ENCODE measurements at places on chromosomes 3 and 15. TPM values are rescaled to one million over a fixed set of nuclear protein-coding genes. Genes with fewer than 3 reads are reported as not detected.
A peak's percentile ranks its signal among the peaks of the same experiment; 100 is the strongest.

DNA sequence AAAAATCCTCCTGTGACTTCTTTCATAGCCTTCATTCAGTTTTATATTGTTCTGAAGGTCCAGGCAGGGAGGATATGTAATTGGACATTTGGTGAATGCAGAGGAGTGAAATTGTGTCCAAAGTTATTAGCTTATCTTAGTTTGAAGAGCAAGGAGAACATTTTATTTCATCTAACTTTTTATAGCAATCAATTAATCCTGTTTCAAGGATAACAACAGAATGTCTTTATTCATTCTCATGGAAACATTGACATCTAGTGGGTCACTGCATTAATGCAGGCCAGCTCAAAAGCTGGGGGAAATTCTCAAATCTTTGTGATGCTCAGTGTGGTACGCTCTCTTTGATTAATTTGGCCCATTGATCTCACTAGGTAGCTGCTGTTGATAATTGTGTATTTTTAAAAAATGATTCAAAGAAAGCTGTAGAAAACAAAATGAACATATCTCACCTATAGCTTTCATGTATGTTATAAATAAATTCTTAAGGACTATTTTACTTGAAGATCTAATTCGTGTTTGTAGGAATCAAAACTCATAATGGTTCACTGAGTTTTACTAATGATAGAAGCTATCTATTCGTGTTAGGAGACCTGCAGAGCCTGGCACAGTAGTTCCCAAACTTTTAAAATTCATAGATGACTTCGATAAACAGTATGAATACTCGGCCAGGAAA lies 150.8 kb upstream of the KCNMB2 start:
- peak; percentile 72 for DNase-seq

DNA sequence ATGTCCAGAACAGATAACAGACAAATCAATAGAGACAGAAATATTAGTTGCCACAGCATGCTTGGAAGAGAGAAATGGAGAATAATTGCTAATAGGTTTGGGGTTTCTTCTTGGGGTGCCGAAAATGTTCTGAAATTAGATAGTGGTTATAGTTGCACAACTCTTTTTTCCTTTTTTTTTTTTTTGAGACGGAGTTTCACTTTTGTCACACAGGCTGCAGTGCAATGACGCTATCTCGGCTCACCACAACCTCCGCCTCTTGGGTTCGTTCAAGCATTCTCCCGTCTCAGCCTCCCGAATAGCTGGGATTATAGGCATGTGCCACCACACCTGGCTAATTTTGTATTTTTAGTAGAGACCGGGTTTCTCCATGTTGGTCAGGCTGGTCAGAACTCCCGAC lies 163.3 kb downstream of the PLCH1 start:
- DNase-seq: no peak

DNA sequence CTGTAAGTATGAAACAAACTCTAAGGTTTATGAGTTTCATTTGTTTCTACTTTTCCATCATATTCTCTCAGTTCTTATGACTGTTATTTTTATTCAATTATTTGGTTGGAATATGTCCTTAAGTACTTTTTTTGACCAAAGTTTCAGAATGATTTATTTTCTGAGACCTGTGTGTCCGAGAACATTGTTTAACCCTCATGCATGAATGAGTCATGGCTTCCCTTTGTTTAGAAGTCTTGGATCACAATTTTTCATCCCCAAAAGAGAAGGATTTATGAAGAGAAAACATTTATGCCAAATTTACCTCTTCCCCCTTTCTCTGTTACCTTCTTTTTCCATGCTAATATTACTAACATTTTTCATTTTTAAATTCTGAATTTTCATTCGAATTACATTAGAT lies 518.0 kb upstream of the NR2F2 start:
- DNase-seq: peak; percentile 68

DNA sequence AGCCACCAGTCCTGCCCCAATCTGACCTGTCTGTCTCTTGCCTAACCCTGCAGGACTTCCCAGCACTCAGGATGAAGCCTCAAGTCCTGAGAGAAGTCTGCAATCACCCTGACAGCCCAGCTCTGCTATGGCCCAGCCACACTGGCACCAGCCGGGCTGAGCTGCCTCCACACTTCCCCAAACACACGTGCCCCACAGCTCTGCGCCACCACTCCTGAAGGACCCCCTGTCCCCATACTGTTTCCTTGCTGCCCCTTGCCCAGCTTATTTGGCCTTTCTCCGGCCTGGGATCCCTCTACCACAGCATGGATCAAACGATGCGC lies 76.6 kb downstream of the TBC1D2B start:
- no peak for DNase-seq

GRCh38 chr3:15635121-15635661 lies 33.6 kb downstream of the BTD start:
- peak; percentile 88 for DNase-seq

GRCh38 chr3:149784064-149784704 lies 8.2 kb downstream of the ANKUB1 start:
- DNase-seq: no peak

DNA sequence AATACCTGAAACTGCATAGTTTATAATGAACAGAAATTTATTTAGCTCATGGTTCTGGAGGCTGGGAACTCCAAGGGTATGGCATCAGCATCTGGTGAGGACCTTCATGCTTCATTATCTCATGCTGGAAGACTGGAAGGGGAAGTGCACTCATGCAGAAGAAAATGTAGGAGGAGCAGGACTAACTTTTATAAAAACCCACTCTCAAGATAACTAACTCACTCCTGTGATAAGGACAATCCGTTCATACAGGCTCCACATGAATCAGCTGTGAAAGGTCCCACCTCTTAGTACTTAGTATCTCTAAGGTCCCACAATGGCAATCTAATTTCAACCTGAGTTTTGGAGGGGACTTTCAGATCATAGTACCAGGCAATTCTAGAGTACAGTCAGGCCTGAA lies 33.6 kb upstream of the APH1B start:
- DNase-seq: no peak

GRCh38 chr3:105953831-105954230 lies 85.0 kb upstream of the CBLB start:
- no peak for DNase-seq

GRCh38 chr3:52430416-52430810 lies 14.5 kb downstream of the SEMA3G start:
- DNase-seq: no peak

DNA sequence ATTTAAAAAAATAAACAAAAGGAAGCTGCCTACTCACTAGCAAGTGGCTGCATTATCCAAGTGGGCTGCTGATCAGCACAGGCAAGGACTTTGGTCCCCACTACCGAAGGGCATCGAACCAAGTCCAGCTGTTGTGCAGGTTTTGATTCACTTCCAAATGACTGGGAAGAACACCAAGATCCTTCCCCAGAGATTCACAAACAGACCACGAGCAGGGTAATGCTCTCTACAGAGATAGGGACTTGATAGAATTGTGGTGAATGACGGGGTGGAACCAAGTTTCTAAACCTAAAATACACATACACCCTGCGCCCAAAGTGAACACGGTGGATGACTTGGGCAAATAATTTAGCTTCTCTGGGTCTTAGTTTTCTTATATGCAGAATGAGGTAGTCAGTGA lies 203.7 kb upstream of the ICE2 start:
- DNase-seq: peak; percentile 16

GRCh38 chr15:101322854-101323477 lies 27.9 kb upstream of the SNRPA1 start:
- no peak for DNase-seq

GRCh38 chr3:129197321-129197720 lies 13.6 kb upstream of the CNBP start:
- no peak for DNase-seq

DNA sequence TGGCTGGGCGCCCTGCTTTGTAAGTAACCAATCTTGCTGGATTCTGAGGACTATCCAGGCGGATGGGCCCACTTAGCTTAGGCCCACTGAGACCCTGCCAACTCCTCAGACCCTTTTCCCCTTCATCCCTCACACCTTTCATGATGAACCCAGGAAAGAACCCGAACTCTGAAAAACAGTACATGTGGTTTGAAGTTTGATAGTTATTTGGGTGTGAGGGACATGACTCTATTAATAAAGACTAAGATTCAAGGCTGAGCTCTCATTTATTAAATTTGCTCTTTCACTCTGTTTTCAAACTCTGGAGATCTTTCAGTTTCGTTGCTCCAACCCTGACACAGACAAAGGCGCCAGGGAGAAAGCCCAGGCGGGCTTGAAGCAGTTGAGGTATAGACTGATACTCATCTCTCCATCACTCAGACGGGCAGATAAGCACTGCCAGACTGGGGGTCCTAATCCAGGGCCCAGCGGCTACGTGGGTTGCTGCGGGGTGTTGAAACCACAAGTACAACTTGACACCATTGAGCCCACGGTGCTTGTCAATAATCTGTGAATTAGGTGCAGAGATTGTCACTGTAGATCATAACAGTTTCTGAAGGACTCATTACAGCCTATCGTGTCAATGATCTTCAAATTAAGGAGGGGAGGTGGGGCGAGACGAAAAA lies 7.2 kb upstream of the SOX2 start:
- no peak for DNase-seq

- no peak for DNase-seq
Measured at GRCh38 chr3:59685432-59685831, 635.6 kb upstream of the CFAP20DC start.

DNA sequence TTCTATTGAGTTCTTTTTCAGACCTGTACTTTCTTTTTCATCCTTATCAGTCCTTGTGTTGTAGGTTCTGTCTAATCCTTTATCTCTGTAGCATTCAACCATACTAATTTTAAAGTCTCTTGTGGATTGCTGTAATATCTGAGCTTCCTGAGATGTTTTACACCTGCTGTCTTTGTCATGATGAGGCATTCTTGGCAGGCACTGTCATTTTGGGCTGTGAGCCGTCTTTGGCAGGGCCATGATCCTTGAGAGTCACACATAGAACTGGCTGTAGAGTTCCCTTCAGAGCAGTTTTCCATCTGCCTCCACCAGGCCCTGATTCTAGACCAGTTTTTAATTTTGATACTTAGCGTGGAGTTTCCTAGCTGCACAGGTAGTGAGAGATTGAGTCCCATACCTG lies 6.7 kb downstream of the EFCC1 start:
- DNase-seq: no peak

GRCh38 chr15:89926158-89926557 lies 13.4 kb upstream of the ARPIN start:
- peak; percentile 11 for DNase-seq

DNA sequence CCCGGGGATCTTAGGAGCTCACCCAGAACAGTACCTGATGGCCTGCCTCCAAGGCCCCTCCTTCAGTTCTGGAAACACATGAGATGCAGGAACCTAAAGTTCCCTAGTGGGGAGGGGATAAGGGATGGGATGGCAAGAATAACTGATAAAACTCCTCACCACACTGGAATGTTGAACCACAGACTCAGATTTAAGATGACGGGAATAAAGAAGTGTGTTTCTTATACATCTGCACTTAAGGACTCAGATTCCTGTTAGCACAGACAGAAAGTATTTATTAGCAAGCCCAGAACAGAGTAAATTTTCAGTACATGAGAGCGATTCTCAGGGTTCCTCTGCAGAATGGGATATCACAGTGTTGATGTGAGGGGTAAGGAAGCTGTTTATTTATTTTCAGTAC lies 245.2 kb downstream of the TLE3 start:
- peak; percentile 25 for DNase-seq

DNA sequence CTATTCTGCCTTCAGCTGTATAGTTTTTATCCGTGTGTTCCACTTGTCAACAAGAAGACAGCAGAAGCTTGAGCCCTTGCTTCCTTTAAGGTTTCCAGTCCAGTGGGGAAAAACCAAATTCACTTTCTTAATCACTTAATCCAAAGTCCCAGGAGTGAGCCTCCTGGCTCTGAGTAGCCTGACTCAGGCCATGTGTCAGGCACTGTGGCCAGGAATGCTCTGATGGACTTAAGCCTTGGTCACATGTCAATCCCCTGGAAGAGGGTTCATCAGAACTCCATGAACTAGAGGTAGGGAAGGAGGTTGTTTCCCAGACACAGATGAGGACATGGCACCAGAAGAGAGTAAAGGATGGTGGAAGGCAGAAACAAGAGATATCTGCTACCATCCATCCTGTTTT lies 8.8 kb downstream of the VIPR1 start:
- DNase-seq: no peak

GRCh38 chr15:61025308-61025707 lies 203.8 kb downstream of the RORA start:
- DNase-seq: no peak

Gene PLA2G4E
- total RNA-seq: not detected

Gene GOLGA6D
- not detected for total RNA-seq
